ENCODE measurements at places on chromosomes 2 and 18.

- no peak for DNase-seq
These were observed 87.5 kb upstream of the ST3GAL5 start for GRCh38 chr2:85976106-85976920.

DNA sequence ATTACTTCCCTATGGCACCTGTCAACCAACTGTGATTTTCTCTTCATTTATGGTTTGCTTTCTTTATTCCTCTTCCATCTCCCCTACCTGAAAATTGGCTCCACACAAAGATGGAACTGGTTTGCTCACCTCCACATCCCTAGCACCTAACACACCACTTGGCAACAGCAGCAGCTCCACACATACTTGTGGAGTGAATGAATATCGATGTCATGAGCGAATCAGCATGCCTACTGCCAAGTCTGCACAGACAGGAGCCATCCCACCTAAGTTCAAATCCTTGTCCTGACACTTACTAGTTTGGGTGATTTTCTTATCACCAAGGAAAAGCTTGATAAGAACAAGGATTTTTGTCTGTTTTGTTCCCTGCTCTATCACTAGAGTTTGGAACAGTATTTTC lies 191.4 kb upstream of the TMEM200C start:
- no peak for DNase-seq

DNA sequence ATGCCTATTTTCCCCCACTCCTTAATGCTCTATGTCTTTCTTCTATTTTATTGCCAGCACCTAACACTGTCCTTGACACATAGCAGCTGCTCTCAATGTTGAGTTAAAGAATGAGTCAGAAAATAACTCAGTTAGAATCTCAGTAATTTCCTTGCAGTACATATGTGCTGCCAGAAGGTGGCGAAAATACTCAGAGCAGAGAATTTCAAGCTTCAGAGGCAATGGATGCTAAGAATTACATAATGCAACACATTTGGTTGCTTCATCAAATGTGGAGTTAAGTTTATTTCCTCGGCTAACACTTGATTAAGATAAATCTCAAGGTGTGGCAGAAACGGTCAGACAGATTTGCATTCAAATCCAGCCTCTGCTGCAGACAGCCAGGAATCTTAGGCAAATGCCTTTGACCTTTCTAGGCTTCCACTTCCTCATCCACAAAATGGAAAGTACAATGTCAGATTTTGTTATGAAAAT lies 105.6 kb downstream of the VSNL1 start:
- DNase-seq, result no peak

DNA sequence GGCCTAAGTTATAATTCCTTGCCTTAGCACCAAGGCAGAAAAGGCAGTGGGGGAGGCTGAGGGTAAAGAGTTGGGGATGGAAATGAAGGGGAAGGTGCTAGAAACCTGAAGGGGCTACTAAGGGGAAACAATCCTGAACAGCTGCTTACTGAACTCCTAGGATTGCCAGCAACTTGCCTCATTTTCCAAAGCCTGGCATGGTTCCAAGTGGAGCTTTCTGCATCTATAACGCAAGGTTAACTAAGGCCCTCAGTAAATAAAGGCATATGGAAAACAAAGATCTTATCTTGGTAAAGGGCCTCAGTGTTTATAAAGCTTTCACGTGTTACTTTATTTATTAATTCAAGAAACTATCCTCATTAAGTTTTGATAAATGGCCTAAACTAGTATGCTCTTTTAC lies 10.9 kb downstream of the MEP1B start:
- DNase-seq, result no peak

GRCh38 chr18:60502591-60502990 lies 130.0 kb upstream of the MC4R start:
- no peak for DNase-seq

DNA sequence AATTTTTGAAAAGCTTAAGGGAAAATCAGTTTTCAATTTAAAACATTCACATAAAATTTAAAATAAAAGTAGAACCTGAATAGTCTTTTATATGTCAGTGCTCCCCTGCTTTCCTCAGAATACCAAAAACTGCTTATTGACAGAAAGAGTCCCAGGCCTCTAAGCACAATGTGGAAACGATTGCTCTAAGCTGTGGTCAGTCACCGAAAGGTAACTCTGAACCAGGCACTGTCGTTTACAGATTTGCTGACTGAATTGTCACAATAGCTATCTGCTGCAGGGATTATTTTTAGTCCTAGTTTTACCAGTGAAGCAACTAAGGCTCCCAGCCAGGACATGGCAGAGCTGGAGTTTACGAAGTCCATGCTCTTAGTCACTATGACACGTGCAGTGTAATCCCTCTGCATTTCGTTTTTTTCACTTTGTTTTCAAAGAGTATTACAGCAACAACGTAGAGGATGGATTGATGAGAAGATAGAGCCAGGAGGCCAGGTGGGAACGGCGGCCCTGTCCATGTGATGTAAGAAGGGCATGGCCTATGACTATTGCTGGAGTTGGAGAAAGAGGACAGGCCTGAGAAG lies 28.1 kb upstream of the TMEM247 start:
- DNase-seq, result no peak

- no peak for DNase-seq
These were observed 675 bp upstream of the MLPH start for GRCh38 chr2:237486334-237486818.

DNA sequence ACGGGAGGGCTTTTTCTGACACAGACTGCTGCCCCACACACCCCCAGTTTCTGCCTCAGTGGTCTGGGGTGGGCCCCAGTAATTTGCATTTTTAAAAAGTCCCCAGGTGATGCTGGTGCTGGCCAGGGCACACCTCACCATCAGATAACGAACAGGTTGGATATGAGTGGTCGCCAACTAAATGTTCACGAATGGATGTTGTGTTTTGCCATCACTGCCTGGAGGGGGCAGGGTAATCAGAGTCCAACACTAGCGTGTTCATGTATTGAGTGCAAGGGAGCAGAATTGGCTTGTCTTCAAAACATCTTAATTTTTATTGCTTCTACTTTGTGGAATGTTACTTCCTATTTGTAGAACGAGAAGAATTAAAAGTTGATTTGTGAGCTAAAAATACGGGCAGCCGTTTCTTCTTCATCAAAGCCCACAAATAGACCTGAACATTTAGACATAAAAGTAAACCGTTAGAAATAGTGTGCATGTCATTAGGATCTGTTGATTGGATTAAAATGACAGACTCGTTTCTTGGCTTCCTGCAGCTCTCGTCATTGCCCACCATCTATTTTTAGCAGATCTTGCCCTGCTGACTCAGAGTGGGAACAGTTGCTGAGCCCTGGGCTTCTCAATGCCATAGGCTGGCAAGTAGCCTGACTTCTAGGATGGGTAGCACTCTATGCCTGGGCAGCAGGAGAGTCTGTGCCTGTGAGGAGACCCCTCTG lies 45.2 kb downstream of the NCK2 start:
- no peak for DNase-seq

GRCh38 chr2:96241227-96241626 lies 24.6 kb downstream of the TMEM127 start:
- no peak for DNase-seq

DNA sequence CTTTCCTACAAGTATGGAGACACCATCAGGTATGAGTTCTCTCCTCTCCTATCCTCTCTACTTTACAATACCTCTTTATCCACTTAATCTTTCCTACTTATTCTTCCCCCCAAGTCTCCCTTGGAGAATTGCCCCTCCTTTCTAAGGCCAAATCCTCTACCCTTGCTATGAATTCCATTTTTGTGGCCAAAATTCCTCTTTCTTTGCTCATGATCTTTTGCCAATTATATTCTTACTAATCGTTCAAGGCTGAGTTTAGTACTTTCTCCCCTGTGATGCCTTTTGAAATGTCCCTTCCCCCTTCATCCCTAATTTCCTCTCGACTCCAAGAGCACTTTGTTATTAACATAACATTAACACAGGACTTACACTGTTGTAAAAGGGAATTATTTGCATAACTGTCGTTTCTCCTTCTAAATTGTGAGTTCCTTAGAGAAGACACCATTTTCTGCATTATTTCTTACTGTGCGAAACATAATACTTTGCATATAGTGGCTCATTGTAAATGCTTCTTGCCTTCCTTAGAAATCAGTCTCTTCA lies 133.4 kb downstream of the KCTD1 start:
- DNase-seq, result no peak

DNA sequence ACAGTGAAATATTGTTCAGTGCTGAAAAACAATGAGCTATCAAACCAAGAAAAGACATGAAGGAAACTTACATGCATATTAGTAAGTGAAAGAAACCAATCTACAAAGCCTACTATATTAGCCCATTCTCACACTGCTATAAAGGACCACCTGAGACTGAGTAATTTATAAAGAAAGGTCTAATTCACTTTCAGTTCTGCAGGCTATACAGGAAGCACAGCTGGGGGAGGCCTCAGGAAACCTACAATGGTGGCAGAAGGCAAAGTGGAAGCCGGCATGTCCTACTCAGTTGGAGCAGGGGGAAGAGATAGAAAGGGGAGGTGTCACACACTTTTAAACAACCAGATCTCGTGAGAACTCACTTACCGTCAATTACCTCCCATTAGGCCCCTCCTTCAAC lies 232.1 kb downstream of the TMX3 start:
- DNase-seq, result no peak

- no peak for DNase-seq
These were observed 17.9 kb upstream of the TMEM214 start for GRCh38 chr2:27014771-27015433.

- peak; percentile 74 for DNase-seq
These were observed 3.5 kb upstream of the SLC9A2 start for GRCh38 chr2:102615620-102616436.

GRCh38 chr2:26712486-26713465 lies 20.3 kb downstream of the KCNK3 start:
- DNase-seq, result no peak

DNA sequence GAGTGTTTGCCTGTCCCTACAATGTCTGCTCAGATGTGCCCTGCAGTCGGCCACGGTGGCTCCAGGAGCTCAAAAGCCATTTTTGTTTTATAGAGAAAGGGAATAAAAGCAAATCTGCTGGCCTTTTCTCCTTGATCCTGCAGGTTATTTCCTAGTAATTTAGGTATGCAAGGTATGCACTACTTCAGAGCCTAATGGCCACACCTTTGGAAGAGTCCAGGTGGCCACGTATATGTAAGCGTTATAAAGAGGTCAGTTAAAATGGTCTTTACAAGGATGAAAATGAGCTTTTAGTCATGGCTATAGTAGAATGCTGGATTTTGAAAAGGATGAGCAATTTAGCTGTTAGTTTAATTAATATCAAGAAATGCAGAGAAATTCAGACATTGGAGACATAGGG lies 81.7 kb downstream of the ARHGEF33 start:
- DNase-seq, result no peak

- no peak for DNase-seq
These were observed 119.4 kb downstream of the PARD3B start for GRCh38 chr2:204664708-204665121.

- no peak for DNase-seq
These were observed 113.5 kb downstream of the NDUFA10 start for GRCh38 chr2:239911641-239912071.

DNA sequence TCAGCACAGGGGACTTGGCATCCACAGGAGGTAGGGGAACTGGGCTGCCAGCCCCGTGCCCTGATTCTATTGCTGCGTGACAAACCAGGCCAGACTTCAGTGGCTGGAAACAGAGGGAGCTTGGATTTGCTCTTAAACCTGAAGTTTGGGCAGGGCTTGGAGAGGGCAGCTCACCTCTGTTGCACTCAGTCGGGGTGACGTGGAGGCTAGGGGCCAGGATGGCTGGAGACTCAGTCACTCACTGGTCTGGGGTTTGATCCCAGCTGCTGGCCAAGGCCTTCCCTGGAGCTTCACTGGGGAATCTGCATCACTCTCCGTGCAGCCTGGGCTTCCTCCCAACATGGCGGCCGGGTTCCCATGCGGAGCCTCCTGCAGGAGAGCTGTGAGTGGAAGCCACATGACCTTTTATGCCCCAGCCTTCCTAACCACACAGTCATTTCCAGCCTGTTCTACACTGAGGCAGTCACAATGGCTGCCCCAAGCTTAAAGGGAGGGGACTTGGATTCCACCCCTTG lies 175.2 kb upstream of the HDAC4 start:
- DNase-seq, result peak; percentile 7

- no peak for DNase-seq
These were observed 34.1 kb upstream of the ANKRD62 start for GRCh38 chr18:12059334-12060181.

DNA sequence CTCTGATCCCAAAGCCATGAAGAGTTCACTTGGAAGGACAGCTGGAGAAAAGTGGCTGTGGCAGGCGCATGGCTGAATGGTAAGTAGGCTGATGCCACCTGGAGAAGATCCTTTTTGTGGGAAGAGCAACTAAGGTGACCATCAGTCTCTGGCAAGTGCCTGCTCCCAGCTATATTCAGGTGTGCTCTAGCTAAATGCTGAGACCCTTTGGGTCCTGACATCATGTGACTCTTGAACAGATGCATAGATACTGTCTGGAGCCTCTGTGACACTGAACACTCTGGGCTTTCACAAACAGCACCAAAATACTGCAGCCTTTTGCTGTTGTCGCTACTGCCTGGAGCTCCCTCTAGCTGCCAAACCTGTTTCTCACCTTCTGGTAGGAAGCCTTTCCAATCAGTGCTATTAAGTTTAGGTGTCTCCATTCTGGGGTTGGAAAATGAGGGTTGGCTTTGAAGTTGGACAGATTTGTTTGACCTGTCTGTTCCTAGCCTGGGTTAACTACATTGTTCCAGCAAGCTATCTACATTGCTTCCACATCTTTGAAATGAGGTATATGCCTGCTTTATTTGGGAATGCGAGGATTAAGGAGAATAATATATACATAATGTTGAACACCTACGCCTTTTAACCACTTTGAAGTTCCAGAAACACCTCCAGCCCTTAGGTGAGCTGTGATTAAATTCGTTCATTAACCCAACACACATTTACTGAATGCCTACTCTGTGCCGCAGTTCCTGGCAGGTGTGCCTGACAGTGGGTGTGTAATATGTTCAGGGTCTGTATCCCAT lies 3.1 kb downstream of the EGR4 start:
- DNase-seq, result peak; percentile 56

DNA sequence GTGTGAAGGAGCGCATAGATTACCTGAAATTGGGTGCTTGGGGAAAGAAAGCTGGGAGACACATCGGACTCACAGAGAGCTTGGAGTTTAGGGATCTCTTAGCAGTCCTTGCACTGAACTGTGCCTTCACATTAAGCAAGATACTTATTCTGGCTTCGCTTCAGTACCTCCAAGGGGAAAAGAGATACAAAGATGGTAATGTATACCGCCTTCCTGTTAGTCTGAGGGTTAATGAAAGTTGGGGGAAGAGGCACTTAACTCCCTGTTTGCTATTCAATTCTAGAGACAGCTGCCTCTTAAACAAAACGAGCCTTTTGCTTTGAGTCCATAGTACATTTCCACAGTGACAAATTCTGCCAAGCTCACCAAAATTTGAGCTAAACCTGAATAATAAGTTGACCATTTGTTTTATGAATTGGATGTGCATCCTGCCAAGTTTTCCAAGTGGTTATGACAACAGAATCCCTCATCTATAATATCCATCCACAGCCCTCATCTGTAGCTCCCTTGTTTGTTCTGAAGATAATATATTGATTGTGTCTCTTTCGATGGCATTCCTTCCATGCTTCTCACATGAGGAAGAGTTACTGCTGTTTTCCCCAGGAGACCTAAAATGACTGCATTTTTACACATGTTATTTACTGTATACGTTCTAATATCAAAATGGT lies 287.1 kb upstream of the ATP5MC3 start:
- no peak for DNase-seq

GRCh38 chr18:47316924-47317323 lies 65.5 kb upstream of the SKOR2 start:
- no peak for DNase-seq

- DNase-seq, result no peak
These were observed 11.1 kb downstream of the RHOB start for GRCh38 chr2:20457661-20458630.

- no peak for DNase-seq
These were observed 480.2 kb downstream of the TMX3 start for GRCh38 chr18:68234676-68235075.

All from glutamatergic neuron (in vitro differentiated cells).